Stimulated activated CD8-positive, alpha-beta memory T cell treated with anti-CD3 and anti-CD28 coated beads, Interleukin-7, amount 100 ng/mL, for 1 hour (primary cell): ENCODE measurements at places on chromosomes 12 and 14.

- DNase-seq: no peak
Measured at GRCh38 chr12:2544230-2544629, 250.5 kb upstream of the FKBP4 start.

GRCh38 chr12:49465132-49465531 is 73.7 kb upstream of the KCNH3 start:
- no peak for DNase-seq

- DNase-seq: no peak
Measured at GRCh38 chr12:42990387-42990786, 400.8 kb upstream of the PRICKLE1 start.

DNA sequence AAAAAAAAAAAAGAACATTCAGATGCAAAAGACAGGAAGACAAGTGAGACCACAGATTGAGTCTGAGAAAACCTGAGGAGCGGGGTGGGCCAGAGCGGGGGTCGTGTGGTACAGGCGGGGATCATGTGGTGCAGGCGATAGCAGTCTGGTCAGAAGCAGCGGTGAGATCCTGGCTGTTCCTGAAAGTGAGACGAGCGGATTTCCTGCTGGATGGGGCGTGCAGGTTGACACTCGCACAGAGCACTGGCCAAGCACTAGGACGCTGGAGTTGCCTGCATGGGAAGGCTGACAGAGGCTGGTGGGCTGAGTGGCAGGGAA is 35.7 kb downstream of the CDC42BPB start:
- no peak for DNase-seq

DNA sequence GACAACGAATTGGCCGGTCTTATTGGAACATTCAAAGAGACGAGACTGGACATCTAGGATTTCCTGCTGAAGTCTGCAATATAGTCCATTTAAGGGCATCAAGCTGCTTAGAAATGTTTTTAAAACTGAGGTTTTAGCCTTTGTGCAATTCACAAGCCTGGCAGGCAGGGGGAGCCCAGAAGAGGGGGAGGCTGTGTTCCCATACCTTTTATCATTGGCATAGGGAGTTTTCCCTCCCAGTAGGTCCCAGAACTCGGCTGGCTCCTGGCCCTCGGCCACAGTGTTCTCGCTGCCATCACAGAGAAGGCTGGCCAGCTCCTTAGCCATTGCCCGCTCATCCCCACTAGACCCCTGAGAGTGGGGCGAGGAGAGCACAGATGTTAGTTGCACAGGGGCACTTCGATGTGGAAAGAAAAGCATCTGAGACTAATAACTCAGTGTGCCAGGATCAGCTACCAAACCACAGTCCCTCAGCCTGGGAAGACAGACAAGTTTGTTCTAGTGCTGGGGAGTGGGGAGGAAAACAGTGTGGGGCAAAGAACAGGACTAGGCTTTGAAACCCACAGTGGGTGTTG is 15.1 kb downstream of the AVIL start:
- no peak for DNase-seq

DNA sequence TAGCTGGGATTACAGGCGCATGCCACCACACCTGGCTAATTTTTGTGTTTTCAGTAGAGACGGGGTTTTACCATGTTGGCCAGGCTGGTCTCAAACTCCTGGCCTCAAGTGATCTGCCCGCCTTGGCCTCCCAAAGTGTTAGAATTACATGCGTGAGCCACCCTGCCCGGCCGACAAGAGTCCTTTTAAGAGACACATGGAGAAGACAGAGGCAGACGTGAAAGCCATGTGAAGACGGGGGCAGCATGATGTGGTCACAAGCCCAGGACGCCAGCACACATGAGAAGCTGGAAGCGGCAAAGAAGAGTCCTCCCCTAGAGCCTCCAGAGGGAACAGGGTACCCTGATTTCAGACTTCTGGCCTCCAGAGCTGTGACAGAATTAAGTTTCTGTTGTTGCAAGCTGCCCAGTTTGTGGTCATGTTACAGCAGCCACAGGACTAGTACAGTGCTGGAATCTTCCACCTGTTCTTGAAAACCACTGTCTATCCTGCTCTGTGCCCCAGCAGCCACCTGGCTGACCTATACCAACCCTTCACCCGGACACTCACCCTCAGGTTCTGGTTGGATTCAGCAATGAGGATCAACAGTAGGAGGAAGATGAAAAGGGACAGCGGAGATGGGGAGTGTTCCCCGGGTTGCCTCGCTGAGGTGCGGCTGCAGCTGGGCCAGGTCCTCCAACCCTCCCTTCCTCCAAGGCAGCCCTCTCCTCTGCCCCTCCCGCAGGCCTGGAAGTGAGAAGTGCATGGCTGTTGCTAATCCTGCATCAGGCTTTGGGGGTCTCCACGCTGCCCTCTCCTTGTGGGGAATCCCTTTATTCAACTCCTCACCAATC is 16.9 kb downstream of the VPS37B start:
- DNase-seq: no peak

- DNase-seq: no peak
Measured at GRCh38 chr14:77106666-77107065, 8.6 kb downstream of the CIPC start.

DNA sequence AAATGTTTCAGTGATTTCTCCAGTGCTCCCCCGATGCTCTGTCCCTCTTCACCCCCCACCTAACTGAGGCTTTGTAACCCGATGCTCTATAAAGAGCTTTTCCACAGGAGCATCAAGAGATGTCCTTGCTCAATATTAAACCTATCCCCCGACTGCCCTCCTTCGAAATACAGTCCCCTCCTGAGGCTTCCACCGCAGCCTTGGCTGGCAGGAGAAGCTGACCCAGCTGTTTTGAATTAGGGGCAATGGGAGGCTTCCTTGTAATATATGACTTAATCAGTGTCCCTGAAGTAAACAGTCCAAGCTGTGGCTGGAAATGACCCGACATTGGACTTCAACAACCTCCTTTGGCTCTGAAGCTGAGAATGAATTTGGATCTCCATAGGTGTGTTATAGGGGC is 62.4 kb downstream of the TMEM30B start:
- no peak for DNase-seq

DNA sequence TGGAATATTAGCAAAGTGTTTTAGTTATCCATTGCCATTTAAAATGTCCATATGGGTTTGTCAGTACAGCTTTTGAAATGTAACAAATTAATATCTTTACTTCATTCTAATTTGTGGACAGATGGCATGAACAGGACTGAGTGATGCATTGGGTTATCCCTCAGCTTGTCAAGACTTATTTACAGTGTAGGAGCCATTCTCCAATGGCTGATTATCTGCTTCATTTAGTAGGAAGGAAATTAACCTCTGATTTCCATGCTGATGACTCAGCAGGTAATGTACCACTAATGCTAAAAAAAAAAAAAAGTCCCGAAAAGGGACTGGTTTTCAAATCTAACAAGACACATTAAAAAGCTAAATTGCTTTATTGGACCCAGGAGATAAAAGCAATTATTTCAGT is 1149.0 kb upstream of the USP15 start:
- DNase-seq: no peak

DNA sequence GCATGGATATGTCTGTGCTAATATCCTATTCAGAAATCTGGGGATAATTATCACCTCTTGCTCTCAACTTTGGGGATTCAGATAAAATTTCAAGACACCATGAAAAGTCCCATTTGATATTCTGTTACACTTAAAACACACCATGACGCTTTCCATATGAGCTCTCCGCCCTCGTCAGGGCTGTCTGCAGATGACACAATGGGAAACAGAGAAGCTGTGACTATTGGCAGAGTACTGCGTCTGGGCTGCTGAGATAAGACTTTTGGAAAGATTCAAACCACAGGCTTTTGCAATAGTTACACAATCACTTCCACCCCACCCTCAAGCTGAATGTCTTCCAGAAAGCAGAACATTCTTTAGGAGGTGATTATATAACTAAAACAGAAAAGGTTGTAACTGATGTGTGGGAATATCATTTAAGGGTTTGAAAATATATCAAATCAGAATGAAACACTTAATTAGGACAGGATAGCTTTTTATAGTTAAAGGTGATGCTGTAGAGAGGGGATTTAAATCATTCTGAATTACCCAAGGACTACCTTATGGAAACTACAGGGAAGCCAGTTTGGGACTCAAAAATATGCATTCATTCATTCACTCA is 75.3 kb upstream of the TMPO start:
- DNase-seq: no peak

DNA sequence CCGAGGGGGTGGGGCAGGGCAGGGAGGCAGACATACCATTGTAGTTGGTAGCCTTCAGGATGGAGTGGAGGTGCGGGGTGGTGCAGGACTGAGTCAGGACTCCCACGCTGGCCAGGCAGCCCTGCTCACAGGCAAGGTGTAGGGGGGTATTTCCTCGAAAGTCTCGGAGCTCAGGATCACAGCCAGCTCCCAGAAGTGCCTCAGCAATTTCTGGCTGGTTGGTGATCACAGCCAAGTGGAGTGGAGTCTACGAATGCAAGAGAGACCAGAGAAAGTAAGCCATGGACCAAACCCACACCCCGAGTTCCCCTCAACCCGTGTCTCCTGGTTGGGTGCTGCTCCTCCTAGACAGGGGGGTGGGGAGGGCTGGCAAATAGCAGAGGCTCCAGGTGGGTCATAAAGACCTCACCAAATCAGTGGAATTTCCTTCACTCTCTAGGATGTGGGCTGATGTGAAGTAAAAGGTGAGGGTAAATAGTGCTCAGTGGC is 1.4 kb downstream of the NFKBIA start:
- no peak for DNase-seq

DNA sequence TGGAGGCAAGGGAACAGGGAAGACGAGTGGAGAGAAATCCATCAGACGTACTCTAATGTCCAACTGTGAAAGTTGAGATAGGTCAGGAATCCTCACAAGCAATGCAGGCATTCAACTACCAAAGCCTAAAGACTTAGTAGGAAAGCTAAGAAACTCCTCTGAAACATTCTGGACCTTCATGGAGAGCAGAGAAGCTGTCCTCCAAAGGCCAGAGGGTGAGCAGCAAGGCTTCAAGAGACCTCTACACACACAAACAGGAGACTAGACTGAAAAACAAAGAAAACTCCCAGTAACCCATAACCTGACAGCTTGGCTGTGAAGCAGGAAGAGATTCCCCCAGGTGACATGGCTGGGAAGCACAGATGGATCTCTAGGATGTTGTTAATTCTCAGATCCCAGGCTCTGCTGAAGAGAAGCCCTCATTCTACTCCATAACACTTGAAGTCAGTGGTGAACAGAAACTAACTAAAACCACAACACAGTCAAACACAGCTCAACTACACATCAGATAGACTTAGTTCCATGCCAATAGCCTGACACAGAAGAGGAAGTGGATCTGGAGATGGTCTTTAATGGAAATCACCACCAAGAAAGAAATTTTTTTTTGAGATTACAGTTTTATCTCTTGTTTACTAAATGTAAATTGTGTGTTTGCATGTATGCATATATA is 23.2 kb upstream of the LYZ start:
- no peak for DNase-seq

GRCh38 chr12:94941440-94941862 is 62.0 kb downstream of the NDUFA12 start:
- DNase-seq: peak; percentile 20

DNA sequence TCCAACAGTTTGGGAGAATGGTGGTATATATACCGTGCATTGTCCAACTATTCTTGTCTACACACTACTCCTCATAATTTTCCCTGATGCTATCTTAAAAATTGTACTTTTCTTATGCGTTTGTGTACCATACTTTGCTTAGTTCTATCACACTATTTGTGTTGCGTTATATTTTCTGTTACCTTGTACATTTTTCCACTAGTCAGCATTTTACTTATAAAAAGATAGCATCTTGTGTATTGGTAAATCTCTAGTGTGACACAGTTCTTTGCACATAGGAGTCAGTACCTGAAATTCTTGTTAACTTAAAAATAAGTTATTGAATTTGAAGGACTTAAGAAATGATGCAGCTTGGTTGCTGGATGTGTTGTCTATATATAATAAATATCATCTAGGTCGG is 201.8 kb upstream of the LMO3 start:
- DNase-seq: no peak

DNA sequence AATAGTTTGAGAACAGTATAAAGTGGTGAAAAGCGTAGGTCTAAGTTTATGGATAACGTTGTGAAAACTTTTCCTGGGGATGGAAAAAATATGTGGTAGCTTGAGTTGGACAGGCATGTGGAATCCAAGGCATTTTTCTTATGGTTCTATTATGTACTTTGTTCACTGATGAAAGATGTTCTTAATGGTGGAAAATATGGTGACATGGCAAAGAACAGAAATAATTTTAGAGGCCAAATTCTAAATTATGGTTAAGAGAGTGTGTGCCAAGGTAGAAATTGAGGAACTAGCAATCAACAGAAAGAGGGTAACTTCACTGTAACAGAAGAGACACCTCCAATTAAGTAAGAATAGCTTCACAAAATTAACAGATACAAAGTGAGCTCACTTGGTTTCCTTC is 427.8 kb downstream of the SLC6A15 start:
- no peak for DNase-seq

DNA sequence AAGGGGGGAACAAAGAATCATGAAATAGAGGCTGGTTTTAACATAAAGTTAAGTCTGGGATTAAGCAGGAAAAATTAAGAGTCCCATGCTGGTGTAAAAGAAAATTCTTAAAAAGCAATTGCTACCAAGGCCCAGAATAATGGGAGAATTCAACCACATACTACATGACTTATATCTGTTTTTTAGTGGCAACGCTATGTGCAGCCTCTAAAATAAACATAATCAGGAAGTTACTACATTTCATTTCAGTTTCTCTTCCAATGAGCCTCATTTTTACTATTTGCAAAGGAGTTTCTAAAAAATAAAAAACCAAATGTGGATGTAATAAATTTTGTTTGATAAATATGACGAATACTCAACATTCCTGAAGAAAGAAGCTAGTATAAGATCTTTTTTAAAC is 58.1 kb downstream of the CPNE8 start:
- no peak for DNase-seq

GRCh38 chr12:58252914-58253313 is 311.5 kb downstream of the ATP23 start:
- DNase-seq: no peak

DNA sequence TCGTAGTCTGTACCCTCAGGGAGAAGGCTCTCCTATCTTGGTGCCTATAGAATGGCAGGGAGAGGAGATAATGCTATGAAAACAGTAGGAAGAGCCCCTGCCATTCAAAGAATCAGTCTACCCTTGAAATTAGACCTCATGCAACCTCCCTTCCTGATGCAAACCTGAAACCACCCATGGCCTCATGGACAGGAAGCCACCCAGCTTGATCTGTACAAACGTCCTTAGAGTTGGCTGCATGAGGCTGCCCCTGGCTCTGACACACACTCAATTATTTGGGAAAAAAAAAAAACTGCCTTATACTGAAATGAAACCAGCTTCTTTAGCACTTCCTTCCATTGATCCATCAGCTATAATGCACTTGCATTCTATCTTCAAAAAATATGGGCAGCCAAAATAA is 116.6 kb upstream of the BCL2L14 start:
- no peak for DNase-seq

GRCh38 chr14:35338731-35339405 is 46.7 kb downstream of the PSMA6 start:
- no peak for DNase-seq

- no peak for DNase-seq
Measured at GRCh38 chr12:26122061-26122680, 2.7 kb downstream of the BHLHE41 start.

- DNase-seq: no peak
Measured at GRCh38 chr12:46390304-46390703, 17.7 kb upstream of the SLC38A2 start.
